ENCODE measurements at places on chromosomes 2 and 18.

DNA sequence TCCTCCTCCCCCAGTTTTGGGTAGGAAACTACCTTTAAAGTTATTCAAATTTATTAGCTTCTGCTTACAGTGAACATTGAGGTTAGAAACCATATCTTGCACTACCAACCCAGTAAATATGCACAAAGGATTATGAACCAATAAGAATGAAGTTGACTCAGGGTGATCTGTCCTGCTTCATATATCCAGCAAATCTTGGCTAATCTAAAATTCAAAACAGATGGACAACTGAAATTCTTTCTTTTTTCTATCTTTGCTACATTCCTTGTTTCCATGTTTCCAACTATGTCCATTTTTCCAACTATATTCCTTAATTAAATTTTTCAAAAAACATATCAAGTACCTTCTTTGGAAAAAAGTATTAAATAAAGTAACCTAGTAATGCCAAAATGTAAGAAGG, 149.3 kb downstream of the FAM124B start:
- peak; percentile 7 for DNase-seq

DNA sequence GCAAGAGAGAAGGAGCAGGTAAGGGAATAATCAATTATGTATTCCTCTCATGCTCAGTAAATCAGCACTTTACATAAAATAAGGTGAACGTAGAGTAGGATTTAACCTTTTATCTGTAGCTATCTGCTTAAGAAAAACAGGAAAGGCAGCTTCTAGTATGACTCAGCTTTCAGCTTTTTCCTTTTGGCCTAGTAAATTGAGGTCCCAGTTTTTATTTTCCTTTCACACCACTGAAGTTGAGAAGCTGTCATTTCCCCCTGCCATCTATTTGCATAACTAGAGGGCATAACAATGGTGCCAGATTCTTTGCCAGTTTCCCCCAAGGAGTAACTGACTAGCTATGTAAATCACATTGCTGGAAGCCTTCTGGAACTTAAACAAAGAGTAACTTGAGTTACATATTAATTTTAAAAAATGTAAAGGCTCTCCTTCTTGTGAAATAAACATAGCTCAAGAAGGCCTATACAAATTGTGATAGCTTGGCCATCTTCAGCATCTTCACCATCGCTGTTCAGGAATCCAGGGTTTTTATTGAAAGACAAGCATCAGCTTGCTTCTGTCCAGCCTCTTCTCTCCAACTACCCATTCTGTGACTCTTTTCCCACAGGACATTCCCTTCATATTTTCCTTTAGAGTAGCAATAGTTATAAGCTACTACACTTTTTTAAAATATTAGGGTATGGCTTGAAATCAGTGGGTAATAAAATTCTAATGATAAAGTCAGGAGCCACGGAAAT, 97.0 kb downstream of the KYNU start:
- DNase-seq, result no peak

GRCh38 chr2:216071111-216071851, 10.3 kb downstream of the PECR start:
- no peak for DNase-seq

- DNase-seq, result no peak
These were observed 183.5 kb upstream of the GCFC2 start for GRCh38 chr2:75894170-75894569.

GRCh38 chr2:213251618-213252017, 32.6 kb upstream of the SPAG16 start:
- peak; percentile 42 for DNase-seq

DNA sequence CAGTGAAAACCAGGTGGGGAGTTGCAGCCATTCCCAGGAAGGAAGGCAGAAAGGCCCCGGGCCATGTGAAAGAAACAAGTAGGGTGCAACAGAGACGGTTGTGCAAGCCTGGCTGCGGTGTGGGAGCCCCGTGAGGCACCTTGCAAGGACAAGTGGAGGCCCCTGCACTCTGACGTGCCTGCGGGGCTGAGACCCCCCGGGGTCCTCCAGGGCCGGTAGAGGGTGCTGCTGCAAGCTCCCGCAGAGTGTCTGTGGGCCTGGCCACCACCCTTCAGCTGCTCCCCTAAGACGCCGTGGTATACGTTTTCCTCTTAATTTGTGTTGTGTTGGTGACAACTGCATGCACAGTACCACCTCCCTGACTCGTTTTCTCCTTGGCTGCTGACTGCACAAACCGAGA, 27.4 kb upstream of the MC5R start:
- DNase-seq, result no peak

DNA sequence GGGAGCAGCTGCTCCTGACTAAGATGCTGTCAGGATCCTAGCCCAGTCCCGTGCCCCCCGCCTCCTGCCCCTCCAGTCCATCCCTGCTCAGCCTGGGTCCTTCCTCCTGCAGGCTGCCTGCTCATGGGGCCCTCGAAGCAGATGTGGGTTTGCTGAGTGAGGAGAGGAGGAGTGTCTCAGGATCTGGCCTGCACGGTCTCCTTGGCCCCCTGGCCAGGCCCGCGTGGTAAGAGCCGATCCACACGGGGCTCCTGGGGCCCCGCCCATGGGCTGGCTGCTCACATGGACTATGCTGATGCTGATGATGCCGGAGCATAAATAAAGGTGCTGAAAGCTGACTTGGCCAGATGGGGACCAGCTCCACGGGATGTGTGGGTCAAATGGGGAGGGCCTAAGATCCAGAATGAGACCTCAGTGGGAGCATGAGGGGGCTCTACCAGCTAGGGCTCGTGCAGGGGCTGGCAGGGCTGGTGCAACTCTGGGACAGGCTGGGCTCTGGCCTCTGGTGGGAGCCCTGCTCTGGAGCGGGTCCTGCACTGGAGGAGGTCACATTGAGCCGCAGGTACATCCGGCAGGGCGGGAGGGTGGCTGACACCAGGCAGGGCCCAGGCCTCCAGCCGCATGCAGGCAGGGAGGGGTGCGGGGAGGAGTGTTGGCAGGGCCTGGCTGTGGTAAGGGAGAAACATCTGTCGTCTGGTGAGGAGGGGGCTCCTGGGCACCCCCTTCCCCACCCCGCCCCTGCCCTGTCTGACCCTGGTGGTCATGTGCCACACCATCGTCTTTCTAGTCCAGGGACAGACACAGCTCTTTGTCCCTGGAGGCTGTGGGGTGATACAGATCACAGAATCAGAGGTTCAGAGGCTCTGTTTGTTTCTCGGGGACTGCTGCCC, 275.3 kb upstream of the HDAC4 start:
- DNase-seq, result peak; percentile 72

- DNase-seq, result no peak
These were observed 169.2 kb downstream of the TRIM43 start for GRCh38 chr2:95760806-95761525.

GRCh38 chr2:144334551-144334950, 185.4 kb downstream of the ZEB2 start:
- no peak for DNase-seq

GRCh38 chr2:209845666-209846065, 74.0 kb downstream of the UNC80 start:
- no peak for DNase-seq

GRCh38 chr18:63828656-63829055, 53.4 kb downstream of the SERPINB7 start:
- DNase-seq, result no peak

- DNase-seq, result no peak
These were observed 73.9 kb downstream of the MRO start for GRCh38 chr18:50745945-50746344.

GRCh38 chr2:170022692-170023091, 155.3 kb upstream of the MYO3B start:
- no peak for DNase-seq

DNA sequence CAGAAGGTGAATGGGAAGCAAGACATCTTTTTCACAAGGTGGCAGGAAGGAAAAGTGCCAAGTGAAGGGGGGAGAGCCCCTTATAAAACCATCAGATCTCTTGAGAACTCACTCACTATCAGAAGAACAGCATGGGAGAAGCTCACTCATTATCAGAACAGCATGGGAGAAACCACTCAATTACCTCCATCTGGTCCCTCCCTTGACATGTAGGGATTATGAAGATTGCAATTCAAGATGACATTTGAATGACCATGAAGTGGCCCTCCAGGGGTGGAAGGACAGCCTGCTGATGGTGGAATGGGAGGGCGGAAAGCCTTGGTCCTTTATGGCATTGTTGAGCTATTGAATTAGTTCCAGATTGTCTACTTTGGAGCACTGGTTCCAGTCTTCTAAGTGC, 413.0 kb upstream of the MEX3C start:
- no peak for DNase-seq

DNA sequence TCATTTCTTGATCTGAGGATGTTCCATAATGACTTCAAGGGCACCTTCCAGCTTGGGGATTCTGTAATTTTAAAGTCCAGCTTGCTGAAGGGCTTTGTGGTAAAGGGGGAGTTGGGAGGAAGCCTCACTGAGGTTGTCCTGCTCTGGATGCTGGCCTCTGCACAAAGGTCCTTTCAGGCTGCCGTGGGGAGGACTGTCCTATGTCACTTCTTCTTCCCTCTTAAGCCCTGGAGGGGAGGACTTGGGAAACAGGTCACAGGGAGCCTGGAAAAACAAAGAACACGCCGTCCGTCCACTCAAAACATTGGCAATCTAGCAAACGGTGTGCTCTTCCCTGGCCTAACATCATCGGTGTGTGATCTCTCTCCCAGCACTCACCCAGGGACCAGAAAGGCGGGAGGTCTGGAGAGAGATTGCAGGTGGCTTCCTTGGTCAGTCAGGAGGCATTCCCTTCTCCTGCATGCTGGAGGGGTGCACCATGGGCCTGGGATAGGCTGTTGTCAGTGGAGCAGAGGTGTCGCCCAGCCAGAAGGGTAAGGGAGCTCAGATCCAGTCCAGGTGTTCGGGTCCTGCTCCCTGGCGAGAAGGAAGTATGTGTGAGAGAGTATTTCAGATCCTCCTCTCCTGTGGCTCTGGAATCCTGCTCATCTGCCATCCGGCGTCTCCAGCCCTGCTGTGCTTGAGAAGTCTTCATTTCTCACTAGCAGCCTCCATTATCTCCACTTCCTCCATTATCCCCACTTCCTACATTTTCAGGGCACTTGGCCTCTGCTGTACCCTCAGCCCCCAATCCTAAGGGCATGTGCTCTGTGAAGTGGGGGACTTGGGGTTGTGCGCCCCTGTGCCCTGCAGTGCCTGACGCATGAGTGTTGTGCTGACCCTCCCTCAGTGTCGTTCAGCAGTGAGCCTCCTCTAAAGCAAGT, 20.1 kb downstream of the ASAP2 start:
- DNase-seq, result no peak

DNA sequence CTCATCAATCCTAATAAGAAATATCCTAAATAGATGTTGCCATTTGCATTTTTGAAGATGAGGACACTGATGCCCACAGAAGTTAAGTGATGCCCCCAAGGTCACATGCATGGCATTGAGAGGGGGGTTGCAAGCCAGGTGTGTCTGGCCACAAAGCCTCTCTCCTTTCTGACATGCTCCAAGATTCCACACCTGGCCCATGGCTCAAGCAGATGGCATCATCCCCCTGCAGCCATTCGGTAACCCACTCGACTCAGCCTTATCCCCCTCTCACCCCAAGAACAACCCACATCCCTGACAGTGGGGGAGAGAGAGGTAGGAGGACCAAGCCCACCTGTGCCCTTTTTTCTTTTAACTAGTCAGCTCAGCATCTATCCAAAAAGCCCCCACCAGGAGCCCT, 16.5 kb upstream of the TEX51 start:
- DNase-seq, result no peak

- no peak for DNase-seq
These were observed 3.0 kb upstream of the CPS1 start for GRCh38 chr2:210553373-210553772.

DNA sequence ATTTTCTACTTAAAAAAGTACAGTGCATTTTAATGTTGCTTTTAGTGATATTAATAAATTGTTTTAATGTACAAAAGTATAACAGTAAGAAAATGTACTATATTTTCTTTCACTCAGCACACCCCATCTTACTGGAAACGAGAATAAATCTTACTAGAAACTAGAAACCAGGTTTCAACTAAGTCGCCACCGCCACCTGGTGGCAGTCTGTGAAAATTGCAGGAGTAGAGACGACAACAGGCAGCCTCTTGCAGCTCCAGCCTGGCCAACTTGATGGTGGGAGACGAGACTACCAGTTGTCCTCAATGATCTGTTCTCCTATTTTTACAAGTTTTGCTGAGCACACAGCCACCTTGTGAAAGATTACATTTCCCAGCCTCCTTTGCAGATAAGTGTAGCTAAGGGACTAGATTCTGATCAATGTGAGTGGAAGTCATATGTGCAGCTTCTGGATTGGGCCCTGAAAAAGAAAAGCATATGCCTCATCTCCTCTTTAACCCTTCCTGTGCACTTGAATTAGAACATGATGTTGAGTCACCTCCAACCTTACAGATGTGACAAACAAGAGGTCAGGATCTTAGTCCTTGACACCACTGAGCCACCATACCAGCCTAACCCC, 8.7 kb downstream of the OTOF start:
- DNase-seq, result peak; percentile 83

GRCh38 chr2:108943751-108944150, 45.3 kb downstream of the EDAR start:
- no peak for DNase-seq

DNA sequence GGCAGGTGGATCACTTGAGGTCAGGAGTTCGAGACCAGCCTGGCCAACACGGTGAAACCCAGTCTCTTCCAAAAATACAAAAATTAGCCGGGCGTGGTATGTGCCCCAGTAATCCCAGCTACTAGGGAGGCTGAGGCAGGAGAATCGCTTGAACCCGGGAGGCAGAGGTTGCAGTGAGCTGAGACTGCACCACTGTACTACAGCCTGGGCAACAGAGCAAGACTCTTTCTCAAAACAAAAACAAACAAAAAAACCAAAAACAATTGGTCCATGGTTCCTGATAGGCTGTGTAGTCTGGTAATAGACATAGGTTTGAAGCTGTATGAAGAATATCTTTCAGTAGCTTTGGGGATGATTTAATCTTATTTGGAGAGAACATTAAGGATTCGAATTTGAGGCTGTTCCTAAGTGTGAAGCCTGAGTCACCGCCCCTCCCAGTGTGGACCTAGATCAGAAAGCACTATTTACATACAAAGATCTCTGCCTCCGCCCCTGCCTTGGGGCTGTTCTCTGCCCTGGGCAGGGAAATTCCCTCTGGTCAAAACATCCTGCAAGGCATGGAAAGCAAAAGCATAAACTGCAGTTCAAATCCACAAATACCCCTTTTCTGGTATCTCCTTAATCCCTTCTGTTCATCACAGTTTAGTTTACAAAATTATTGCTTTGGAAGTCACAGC, 52.8 kb upstream of the PMAIP1 start:
- DNase-seq, result no peak

DNA sequence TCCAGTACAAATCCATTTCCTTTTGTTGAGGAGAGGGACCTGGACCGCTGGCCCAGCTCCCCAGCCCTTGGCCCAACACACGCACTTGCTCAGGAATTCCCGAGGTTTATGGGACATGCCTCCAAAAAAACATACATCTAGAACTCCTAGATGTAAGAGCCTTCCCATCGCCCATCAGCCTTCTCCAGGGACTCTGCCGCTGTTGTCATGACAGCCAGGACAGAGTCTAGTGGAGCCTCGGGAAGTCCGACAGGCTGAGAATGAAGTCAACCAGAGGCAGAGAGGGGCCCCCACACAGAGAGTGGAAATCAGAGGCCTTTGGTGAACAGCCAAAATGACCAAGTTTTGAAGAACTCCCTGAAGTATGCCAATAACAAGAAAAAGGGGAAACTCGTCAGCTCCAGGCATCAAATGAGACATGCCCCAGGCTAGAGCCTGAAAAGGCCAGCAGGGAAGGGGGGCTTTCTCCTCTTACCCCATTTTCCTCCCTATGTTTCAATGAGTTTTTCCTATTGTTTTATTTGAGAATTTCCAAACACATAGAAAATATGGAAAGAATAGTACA, 43.2 kb upstream of the CAB39 start:
- no peak for DNase-seq

Measured in SK-N-SH (cell line).